A549 treated with Mapracorat at 1 μM for 4 hours (cell line): ENCODE measurements at places on chromosomes 1 and 21. TPM values are rescaled to one million over a fixed set of nuclear protein-coding genes. Genes with fewer than 3 reads are reported as not detected.

KRTAP10-1 gene
- total RNA-seq = not detected in 5 replicates

AKR7A3 gene
- 0.09 to 0.32 TPM (median 0.12 TPM) in 5 replicates for total RNA-seq

GPR52 gene
- total RNA-seq = not detected in 5 replicates

ELF3 gene
- 126 to 195 TPM (median 182 TPM) in 5 replicates for total RNA-seq

TMEM81 gene
- total RNA-seq = 1.3 to 3.0 TPM (median 2.1 TPM) in 5 replicates

OR2T29 gene
- total RNA-seq = not detected in 5 replicates

CD247 gene
- total RNA-seq = 0.30 to 0.93 TPM (median 0.45 TPM) in 5 replicates

PRKAA2 gene
- 1.9 to 2.3 TPM (median 2.1 TPM) in 5 replicates for total RNA-seq

OR2W3 gene
- not detected in 5 replicates for total RNA-seq

ELAPOR1 gene
- total RNA-seq = 0.34 to 0.63 TPM (median 0.55 TPM) in 5 replicates

TESK2 gene
- 0.11 to 0.24 TPM (median 0.17 TPM) in 5 replicates for total RNA-seq

KCNT2 gene
- total RNA-seq = 0.03 to 0.05 TPM (median 0.04 TPM) in 3 of 5 replicates, not detected in the others

HMCN1 gene
- 0.01 to 0.15 TPM (median 0.09 TPM) in 5 replicates for total RNA-seq

PRR9 gene
- total RNA-seq = not detected in 5 replicates

NBPF6 gene
- 0.15 TPM in 1 of 5 replicates, not detected in the others for total RNA-seq

TNFRSF9 gene
- total RNA-seq = 1.8 to 3.3 TPM (median 2.5 TPM) in 5 replicates

CYP4Z1 gene
- not detected in 5 replicates for total RNA-seq

ATG4C gene
- 3.4 to 5.0 TPM (median 3.5 TPM) in 5 replicates for total RNA-seq

PDC gene
- not detected in 5 replicates for total RNA-seq

FOXO6 gene
- total RNA-seq = 0.40 to 1.2 TPM (median 0.80 TPM) in 5 replicates

LRRC3 gene
- 1.5 to 2.3 TPM (median 2.1 TPM) in 5 replicates for total RNA-seq

C1QC gene
- total RNA-seq = not detected in 5 replicates

PRPF38A gene
- total RNA-seq = 15.5 to 23.9 TPM (median 21.8 TPM) in 5 replicates

TIAM1 gene
- total RNA-seq = 0.51 to 1.0 TPM (median 0.64 TPM) in 5 replicates

CNIH4 gene
- 94.8 to 116 TPM (median 105 TPM) in 5 replicates for total RNA-seq
